ENCODE measurements at places on chromosomes 12 and 14. TPM values are rescaled to one million over a fixed set of nuclear protein-coding genes. Genes with fewer than 3 reads are reported as not detected.

GRCh38 chr12:94190623-94191022 lies 42.2 kb downstream of the PLXNC1 start:
- DNase-seq, result no peak
- peaks cover 23% of the 10 kb centered on the region for H3K4me1 ChIP-seq
- H3K4me3 ChIP-seq, result no peak overlapping the region
- no peaks in the 10 kb centered on the region for H3K27me3 ChIP-seq

DNA sequence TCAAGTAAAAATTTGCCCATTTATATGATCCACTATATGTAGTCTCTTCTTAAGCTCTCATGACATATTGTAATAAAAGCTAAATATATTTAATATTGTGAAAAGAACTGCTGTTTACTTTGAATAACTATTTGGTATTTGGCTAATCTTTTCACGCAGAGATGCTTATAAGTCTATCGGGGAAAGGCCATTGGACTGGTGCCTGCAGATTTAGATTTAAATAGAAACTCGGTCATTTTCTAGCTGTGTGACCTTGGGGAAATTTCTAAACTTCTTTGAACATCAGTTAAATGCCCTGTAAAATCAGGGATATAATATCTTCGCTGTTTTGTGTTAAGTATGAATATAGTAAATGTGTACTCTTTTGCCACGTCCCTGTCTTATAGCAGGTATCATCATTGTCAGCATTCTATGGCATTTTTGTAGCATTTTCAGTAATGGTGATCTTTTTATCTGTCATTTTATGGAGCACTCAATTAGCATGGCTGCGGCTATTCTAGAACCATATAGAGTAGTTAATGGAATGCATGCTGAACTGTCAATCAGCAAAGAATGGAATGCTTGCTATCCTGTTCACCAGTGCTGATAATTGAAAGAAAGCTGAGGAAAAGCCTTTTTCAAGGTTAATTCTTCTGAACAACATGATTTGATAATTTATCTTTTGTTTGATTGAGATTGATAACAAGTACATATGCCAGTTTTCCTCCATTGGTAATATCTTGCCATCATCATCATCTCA lies 181.2 kb downstream of the TMTC2 start:
- H3K27ac ChIP-seq, result no peak overlapping the region
- H3K4me1 ChIP-seq, result no peaks in the 10 kb centered on the region
- no peaks in the 10 kb centered on the region for H3K27me3 ChIP-seq
- H3K4me3 ChIP-seq, result no peak overlapping the region
- H3K36me3 ChIP-seq, result no peaks in the 10 kb centered on the region
- no peak for DNase-seq

DNA sequence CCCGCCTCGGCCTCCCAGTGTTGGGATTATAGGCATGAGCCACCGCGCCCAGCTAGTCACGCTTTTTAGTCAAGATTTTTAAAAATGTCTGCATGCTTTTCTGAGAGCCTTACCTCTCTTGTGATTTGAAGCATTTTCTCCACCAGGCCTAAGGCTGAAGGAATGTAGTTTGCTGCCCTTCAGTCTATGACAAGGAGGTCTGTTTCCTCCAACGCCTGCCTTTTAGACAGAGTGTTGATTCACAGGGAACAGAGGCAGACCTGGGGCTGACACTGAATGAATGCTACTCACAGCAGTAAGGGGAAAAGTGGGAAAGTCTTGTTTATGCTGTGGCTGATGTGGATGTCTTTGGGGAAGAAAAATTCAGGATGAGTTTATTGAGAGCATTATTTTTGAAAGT lies 27.2 kb upstream of the MDM2 start:
- H3K36me3 ChIP-seq, result no peaks in the 10 kb centered on the region
- H3K4me1 ChIP-seq, result no peaks in the 10 kb centered on the region
- H3K27me3 ChIP-seq, result no peaks in the 10 kb centered on the region

- no peak overlapping the region for H3K4me3 ChIP-seq
- H3K4me1 ChIP-seq, result no peaks in the 10 kb centered on the region
- no peaks in the 10 kb centered on the region for H3K27me3 ChIP-seq
- no peak overlapping the region for H3K27ac ChIP-seq
- H3K36me3 ChIP-seq, result peaks cover 6% of the 10 kb centered on the region
Observed at GRCh38 chr14:23277189-23277588, 8.7 kb downstream of the HOMEZ start.

DNA sequence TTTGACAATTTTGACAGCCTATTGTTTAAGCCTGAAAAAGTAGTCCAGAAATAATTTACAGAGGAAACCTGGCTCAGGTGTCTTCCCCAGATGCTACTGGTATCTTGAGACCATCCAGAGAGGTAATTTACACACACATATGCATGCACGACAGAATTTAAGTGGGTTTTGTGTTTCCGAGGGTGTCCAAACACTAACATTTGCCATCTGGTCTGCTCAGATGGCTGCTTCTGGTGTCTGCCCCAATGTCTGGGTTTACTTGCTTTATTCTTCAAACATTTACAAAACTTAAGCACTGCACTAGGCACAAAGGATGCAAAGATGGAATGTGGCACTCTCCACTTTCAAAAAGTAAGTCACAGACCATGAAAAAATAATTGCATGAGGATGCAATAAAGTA lies 226.6 kb upstream of the EGLN3 start:
- no peak overlapping the region for H3K27ac ChIP-seq
- H3K36me3 ChIP-seq, result no peaks in the 10 kb centered on the region
- no peaks in the 10 kb centered on the region for H3K27me3 ChIP-seq
- no peak for DNase-seq
- H3K4me1 ChIP-seq, result peaks cover 15% of the 10 kb centered on the region

DNA sequence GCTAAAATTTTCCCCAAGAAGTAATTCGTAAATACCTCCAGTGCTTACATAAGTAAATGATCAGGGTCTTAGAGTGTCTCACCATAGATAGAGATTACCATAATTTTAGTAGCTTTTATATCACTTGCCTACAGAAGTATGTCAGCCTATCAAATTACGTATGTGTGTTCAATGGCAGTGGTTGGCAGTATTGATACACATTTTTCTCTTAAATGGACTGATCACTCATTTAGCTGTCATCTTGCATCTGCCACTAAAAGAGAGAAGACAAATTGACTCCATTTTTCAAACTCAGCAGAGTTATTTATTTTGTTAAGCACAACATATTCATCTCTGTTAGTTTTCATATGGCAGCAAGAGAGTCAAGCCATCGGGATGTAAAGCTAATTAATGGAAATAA lies 413.1 kb upstream of the CLEC14A start:
- no peaks in the 10 kb centered on the region for H3K27me3 ChIP-seq
- H3K27ac ChIP-seq, result no peak overlapping the region
- H3K4me3 ChIP-seq, result no peak overlapping the region
- H3K4me1 ChIP-seq, result no peaks in the 10 kb centered on the region
- DNase-seq, result no peak

DNA sequence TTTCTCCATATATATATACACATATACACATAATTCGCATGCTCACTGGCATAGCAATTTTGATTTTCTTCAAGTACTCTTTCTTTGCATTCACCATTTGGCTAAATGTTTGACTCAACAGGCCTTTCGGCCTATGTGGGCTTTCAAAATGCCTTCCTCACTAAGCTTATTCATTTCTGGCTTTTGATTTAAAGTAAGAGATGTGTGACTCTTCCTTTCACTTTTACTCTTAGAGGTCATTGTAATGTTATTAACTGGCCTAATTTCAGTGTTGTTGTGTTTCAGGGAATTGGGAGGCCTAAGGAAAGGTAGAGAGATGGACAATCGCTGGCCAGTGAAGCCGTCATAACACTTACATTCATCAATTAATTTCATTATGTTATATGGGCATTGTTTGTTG lies 14.5 kb upstream of the KLRD1 start:
- DNase-seq, result no peak
- H3K27me3 ChIP-seq, result no peaks in the 10 kb centered on the region
- no peak overlapping the region for H3K4me3 ChIP-seq
- no peaks in the 10 kb centered on the region for H3K36me3 ChIP-seq
- peak overlapping the region; percentile 33 for H3K27ac ChIP-seq

GRCh38 chr12:91052026-91052425 lies 5.8 kb downstream of the KERA start:
- no peak overlapping the region for H3K27ac ChIP-seq
- H3K4me1 ChIP-seq, result no peaks in the 10 kb centered on the region
- H3K27me3 ChIP-seq, result no peaks in the 10 kb centered on the region
- H3K36me3 ChIP-seq, result no peaks in the 10 kb centered on the region

DNA sequence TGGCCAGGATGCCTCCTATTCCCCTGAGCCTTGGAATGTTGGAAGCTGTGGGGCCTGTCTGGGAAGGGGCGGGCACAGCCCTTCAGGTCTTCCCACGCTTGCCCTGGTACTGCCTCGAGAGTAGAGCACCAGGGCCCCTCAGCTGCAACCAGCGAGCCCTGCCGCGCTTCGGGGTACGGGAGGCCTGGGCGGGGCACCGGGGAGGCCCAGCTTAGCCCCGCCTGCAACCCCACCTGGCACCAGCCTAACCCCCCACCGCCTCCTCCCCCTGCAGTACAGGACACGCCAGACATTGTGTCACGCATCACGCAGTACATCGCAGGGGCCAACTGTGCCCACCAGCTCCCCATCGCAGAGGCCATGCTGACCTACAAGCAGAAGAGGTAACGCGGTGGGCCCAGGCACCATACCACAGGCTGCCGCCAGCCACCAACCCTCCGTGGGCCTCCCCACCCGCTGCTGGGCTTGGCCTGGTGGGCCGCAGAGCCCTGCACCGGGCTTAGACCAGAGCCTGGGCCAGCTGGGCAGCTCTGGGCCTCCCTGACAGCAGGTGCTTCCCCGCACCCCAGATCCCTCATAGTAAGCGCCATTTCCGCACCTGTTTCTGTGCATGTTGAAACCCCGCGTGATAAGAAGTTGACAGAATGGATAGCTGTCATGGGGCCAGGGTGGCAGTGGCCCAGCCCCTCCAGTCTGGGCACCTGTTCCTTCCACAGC lies 13.6 kb upstream of the TEX22 start:
- no peak for DNase-seq
- no peak overlapping the region for H3K4me3 ChIP-seq
- no peaks in the 10 kb centered on the region for H3K4me1 ChIP-seq

DNA sequence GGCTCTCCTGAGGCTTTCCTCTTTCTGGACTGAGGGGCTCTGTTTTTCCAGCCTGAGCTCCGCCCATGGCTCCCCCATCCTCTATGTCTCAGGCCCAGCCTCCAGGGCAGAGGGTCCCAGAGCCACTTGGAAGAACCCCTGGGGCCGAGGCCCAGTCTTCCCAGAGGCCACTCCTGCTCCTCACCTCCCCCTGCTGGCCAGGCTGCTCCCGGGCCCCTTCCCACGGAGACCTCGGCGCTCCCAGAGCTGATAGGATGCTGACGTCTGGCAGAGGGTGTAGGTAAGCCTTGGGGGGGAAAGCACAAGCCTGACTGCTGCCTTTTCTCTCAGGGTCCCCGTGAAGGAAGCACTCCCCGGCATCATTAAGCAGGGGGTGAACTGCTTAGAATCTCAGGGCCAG lies 51.4 kb downstream of the ERH start:
- H3K36me3 ChIP-seq, result no peaks in the 10 kb centered on the region
- no peaks in the 10 kb centered on the region for H3K27me3 ChIP-seq
- H3K4me1 ChIP-seq, result peaks cover 7% of the 10 kb centered on the region
- no peak for DNase-seq
- no peak overlapping the region for H3K4me3 ChIP-seq

GRCh38 chr12:125408718-125409117 lies 343.5 kb downstream of the AACS start:
- no peak overlapping the region for H3K4me3 ChIP-seq
- H3K27ac ChIP-seq, result no peak overlapping the region
- H3K27me3 ChIP-seq, result no peaks in the 10 kb centered on the region
- H3K36me3 ChIP-seq, result no peaks in the 10 kb centered on the region
- peaks cover 14% of the 10 kb centered on the region for H3K4me1 ChIP-seq

GRCh38 chr12:124652661-124653060 lies 85.2 kb upstream of the NCOR2 start:
- no peak overlapping the region for H3K27ac ChIP-seq
- no peaks in the 10 kb centered on the region for H3K4me1 ChIP-seq
- no peak for DNase-seq
- no peak overlapping the region for H3K4me3 ChIP-seq
- H3K27me3 ChIP-seq, result no peaks in the 10 kb centered on the region

GRCh38 chr14:59919570-59920377 lies at the start of gene LRRC9:
TSS of gene LRRC9 (plus strand) at chr14:59920144.
- H3K4me1 ChIP-seq, result peaks cover 3% of the 10 kb centered on the region
- H3K36me3 ChIP-seq, result no peaks in the 10 kb centered on the region
- H3K27me3 ChIP-seq, result no peaks in the 10 kb centered on the region
- H3K27ac ChIP-seq, result no peak within 1 kb of the TSS

GRCh38 chr12:49843411-49843810 lies 505 bp upstream of the BCDIN3D start:
- H3K27me3 ChIP-seq, result no peaks in the 10 kb centered on the region
- H3K4me1 ChIP-seq, result peaks cover 10% of the 10 kb centered on the region
- H3K4me3 ChIP-seq, result peak overlapping the region; percentile 98
- no peak for DNase-seq

GRCh38 chr12:27787559-27787958 lies 7.5 kb upstream of the MANSC4 start:
- no peaks in the 10 kb centered on the region for H3K27me3 ChIP-seq
- H3K36me3 ChIP-seq, result peaks cover 9% of the 10 kb centered on the region
- no peaks in the 10 kb centered on the region for H3K4me1 ChIP-seq
- H3K27ac ChIP-seq, result no peak overlapping the region
- no peak overlapping the region for H3K4me3 ChIP-seq

DNA sequence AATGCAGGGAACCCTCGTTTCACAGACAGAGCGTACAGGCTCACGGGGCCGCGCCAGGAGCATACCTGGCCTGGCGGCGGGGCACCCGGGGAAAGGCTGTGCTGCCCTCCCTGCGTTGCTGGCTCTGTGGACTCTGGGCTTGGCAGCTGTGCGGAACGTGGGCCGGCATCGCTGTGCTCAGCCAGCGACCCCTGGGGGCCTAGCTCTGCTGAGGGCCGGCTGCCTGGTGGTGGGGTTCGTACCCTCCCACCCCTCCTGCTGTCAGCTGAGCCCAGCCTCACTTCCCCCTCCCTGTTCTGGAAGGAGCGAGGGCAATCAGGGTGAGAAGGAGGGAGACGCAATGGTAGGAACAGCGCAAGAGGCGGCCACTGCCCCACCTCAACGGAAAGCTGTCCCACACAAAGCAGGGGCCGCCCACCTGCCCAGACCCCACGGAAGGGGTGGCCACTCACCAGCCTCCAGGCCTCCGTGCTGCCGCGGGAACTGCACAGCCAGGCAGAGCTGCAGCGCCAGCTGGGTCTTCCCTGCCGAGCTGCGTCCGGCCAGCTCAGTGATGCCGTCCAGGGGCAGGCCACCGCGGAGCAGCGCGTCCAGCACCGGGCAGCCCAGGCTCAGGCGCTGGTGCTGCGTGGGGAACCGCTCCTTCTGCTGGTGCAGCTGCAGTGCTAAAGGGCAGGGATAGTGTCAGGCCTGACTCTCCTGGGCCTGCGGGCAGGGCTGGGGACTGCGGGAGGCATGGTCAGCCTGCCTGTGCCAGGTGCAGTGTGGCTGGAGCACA lies 8.5 kb downstream of the XRCC3 start:
- H3K27me3 ChIP-seq, result no peaks in the 10 kb centered on the region
- H3K27ac ChIP-seq, result no peak overlapping the region
- no peak for DNase-seq
- H3K4me1 ChIP-seq, result no peaks in the 10 kb centered on the region
- H3K36me3 ChIP-seq, result peaks cover 34% of the 10 kb centered on the region

Gene AEBP2
- 50.9 TPM for polyA plus RNA-seq

Gene CHPT1
- polyA plus RNA-seq, result 1.5 TPM

Gene TMEM179
- polyA plus RNA-seq, result not detected

Gene MYH6
- 0.84 TPM for polyA plus RNA-seq

Gene INHBC
- 0.08 TPM for polyA plus RNA-seq

Gene RIMBP2
- 0.24 TPM for polyA plus RNA-seq

Gene CISTR
- polyA plus RNA-seq, result not detected

Gene CIROP
- polyA plus RNA-seq, result not detected

All from GM12878 (cell line).